NCI-H1105 (cell line): ENCODE measurements at places on chromosomes 1 and 21.

DNA sequence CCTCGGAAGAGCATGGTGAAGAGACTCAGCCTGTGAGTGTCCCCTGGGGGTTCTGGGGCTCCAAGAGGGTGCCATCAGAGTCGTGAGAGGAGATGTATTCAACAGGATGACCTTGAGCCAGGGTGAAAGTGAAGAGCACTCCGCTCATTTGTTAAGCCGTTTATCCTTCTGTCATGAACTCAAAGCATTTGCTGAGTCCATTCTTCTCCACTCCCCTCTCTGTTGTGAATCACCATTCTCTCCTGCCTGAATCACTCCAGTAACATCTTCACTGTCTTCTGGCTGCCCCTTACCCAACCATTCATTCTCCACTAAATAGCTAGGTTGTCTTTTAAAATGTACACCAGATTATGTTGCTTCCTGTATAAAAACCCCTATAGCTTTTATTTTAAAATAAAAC is 102.2 kb downstream of the RGL1 start:
- no peak for DNase-seq

DNA sequence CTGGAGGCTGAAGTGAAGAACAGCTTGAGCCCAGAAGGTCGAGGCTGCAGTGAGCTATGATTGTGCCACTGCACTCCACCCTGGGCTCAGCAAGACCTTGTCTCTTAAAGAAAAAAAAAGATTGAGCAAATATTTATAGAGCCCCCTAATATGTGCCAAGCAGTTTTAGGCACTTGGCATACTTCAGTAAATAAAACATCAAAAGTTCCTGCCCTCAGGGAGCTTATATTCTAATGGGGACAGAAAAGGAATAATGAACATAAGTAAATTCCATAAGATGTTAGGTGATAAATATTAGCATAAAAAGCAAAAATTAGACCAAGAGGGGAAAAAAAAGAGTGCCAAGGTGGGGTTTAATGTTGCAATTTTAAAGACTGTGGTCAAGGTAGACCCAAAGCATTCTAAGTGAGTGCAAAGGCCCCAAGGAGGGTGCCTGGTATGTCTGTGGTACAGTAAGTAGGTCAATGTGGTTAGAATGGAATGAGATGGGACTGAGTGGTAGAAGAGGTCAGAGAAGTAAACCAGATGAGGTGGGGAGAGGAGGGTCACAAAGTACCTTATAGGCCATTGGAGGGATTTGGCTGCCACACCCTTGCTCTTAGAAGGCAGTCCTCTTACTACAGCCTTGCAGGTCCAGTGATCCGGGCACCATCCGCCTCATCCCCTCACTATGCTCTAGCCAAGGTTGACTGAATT is 2.2 kb upstream of the TOE1 start:
- DNase-seq = no peak

GRCh38 chr1:7335224-7335879 is 435.7 kb upstream of the VAMP3 start:
- DNase-seq = no peak

GRCh38 chr1:43005460-43006361 is 47.0 kb upstream of the SLC2A1 start:
- DNase-seq = no peak

DNA sequence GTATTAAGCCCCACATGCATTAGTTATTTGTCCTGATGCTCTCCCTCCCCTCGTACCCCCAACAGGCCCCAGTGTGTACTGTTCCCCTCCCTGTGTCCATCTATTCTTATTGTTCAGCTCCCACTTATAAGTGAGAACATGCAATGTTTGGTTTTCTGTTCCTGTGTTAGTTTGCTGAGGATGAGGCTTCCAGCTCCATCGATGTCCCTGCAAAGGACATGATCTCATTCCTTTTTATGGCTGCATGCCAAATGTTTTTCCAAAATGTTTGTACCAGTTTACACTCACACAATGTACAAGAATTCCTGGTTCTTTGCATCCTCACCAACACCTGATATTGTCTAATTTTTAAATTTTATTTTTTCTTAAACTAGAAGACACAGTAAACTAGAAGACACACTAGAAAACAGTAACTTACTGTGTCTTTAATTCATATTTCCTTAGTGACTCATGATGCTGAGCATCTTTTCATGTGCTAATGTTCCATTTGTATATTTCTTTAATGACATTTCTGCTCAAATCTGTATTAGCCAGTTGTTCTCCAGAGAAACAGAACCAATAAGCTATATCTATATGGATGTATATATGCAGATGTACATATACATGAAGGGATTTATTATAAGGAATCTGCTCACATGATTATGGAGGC is 19.4 kb upstream of the USP1 start:
- DNase-seq = no peak

DNA sequence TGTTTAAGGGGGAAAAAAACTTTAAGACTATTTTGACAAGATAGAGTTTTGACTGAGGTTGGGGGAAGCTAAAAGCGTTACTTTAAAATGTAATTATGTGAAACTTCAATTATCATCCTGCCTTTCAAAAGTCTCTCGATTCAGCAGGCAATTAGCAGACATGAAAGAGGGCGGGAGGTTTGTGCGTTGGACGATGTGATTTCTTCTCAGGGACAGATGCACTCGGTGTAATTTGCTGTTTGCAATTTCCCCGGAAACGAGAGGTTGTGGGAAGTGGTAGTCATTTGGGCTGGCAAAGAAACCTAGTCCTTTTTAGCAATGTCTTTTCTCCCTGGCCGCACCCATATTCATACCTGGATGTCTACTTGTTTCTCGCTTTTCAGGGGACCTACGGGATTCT is 27.1 kb downstream of the KAZN start:
- peak; percentile 45 for DNase-seq

DNA sequence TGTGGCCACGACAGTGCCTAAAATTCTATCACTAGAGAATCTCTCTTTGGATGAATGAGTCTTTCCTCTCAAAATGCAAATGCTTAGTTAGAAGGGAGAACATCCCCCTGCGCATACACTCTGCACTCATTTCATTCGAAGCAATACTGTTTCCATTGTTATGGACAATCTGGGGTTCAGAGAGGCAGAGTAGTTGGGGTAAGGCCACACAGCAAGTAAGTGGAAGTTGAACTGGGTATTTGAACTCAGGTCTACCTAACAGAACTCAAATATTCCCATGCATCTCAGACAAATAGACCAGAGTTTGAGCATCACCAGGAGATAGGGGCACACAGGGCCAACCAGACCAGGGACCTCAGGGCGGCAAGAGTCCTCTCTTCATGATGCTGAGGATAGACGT is 25.5 kb downstream of the RAP1GAP start:
- DNase-seq = no peak

DNA sequence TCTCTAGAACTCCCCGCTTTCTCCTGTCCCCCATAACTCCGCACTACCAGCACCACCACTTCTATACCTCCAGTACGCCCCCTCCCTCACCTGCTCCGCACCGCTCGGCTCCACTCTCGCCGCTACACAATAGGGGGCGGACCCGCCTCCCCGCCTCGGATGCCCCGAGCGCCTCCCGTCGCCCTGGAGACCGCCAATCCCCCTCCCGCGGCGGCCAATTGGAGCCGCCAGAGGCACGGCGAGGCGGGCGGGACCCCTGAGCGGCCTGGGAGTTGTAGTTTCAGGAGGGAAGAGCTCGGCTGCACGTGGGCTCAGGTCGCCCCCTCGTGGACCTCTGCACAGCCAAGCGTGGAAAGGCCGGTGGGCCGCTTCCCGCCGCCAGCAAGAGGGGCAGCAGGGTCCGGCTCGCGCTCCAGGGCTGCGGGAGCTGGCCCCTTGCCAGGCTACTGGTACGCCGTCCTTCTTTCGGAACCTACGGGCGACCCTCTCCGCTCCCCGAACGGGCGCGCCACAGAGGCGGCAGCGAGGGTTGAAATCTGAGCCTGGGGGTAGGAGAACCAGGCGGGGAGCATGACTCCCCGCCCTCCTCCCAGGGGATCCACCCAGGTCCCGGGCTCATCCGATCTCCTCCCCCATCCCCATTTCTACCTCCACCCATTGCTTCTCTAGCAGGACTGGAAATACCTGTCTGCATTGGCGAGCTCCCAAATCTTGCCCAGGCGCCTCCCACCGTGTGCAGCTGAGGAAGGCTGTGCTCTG is at the start of gene IGSF9:
Gene IGSF9 (minus strand): TSS at position 131 of the 759 bp plus-strand sequence. CDS start 2,159 bp downstream, outside the sequence.
- DNase-seq = peak; percentile 98

DNA sequence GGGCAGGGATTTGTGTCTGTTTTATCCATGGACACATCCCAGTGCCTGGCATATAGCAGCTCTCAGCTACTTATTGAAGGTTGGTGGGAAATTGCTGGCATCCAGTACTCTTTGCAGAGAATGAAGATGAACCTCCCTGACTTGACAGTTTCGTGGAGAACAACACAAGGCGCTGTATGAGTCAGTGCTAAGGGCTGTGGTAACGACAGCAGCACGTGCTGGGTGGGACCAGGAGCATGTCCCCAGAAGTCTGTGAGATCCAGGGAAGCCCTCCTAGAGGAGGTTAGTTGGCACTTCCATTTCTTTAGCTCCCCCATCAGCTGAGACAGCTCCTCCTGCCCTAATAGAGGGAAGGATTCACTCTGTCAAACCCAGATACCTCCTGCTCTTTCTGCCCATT is 25.9 kb upstream of the IL19 start:
- DNase-seq = no peak

DNA sequence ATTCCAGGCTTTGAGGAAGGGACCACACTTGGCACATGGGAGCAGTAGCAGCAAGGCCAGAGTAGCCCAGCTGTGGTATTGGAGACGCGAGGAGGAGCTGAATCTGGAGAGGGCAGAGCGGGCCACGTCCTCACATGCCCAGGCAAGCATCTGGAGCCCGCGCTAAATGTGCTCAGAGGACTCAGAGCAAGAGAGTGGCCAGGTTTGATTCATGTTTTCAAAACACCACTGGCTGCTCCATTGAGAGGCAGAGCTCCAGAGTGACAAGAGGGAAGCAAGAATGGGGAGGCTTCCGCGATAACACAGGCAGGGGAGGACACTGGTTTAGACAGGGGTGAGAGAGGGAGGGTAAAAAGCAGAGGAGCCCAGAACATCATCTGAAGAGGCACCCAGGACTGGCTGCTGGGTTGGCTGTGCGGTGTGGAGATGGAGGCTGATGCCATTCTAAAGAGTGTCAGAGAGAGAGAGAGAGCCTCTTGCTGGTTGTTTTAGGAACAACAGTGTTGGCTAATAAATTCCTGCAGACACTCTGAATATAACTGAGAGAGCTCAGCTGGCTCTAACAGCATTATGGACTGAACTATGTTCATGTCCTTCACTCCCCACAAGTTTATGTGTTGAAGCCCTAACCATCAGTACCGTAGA is 32.3 kb downstream of the RCAN1 start:
- DNase-seq = no peak

DNA sequence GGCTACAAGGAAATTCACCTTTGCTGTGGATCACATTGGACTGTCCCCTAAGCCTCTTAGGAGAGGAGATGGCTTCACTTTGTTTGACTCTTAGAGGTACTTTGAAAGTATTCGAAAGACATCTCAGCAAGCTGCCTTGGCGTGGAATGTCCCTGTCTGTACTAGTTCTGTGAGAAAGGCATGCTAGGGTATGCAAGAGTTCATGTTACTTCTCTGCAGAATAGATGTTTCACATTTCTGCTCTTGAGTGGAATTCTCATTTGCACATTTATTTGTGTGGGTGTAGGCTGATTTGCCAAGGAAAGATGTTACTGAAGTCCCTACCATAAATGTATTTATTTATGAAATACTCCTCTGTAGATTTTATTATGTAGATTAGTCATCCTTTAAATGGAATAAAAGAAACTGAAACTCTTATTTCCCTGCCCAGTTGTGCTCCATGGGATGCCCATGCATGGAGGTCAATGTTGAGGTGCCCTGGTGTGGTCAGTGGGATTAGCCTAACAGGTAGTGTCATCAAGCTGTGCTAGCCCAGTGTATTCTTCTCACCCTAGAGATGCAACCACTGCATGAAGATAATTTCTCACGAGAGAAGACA is 13.8 kb downstream of the MIA3 start:
- no peak for DNase-seq

- no peak for DNase-seq
These were observed 730 bp downstream of the OLIG1 start for GRCh38 chr21:33070744-33070997.

DNA sequence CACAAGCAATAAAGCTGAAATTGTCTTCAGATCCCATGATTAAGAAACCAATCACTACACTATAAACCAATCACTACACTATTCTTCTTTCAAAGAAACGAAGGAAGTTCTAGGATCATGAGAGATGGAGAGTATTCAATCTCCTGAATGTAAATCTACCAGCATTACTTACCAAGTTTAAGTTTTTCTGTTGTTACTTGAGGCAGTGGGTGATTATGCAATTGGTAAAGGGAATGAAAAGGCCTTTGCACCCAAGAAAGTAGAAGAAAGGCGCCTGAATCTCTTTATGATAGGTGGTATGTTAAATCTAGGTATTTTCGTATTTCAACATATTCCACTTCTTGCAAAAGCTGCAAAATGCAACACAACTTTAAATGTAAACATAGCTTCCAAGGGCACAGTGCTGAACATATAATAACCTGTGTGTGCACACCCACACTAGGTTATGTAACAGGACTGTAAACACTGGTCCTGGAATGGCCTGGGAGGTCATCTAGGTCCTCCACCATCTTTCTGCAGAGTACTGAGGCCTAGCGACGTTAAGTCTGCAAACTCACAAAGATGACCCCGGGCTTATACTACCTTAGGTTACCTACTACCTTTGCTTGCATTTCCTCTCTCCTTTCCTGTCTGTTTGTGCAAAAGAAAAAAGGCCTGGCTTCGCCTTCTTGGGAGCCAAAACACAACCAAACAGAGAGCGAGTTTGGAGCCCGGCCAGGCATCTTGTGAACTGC is 1.1 kb upstream of the UAP1 start:
- peak; percentile 18 for DNase-seq

DNA sequence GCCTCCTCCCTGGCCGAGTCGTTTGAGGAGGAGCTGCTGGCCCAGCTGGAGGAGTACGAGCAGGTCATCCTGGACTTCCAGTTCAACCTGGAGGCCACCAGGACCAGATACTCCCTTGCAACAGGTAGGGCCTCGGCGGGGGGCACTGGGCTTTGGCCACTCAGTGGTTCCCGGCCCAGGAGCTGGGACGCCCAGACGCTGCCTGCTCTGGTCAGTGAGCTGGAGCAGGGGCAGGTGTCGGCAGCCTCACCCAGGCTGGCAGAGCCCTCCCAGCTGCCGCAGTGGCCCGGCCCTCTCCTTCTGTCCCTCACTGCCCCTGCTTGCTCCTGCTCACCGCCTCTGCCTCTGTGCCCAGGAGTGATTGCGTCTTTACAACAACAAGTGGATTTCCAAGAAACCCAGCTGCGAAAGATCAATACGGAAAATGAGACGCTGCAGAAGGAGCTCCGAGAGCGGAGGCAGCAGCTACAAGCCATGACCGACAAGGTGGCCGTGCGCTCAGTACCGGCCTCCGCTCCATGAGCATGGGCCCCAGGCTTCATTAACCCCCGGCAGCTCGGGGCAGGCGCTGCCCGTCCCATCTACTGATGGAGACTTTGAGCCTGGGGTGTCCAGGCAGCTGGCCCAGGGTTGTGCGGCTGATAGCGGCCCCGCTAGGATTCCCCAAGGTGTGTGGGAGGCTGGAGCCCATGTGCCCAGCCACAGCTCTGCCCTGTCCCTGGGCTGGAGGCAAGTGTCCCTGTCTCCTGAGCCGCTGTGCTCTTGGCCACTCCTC is 9.0 kb upstream of the SMIM1 start:
- no peak for DNase-seq

- no peak for DNase-seq
These were observed 821 bp downstream of the MASP2 start for GRCh38 chr1:11046270-11046566.
